Stimulated activated CD4-positive, alpha-beta T cell treated with anti-CD3 and anti-CD28 coated beads, Interleukin-1b, Interleukin-23, amount 100 ng/mL, for 48 hours (primary cell): ENCODE measurements at places on chromosomes 13 and 19.

- DNase-seq = no peak
These were observed 2.3 kb upstream of the HAS1 start for GRCh38 chr19:51726049-51726448.

- no peak for DNase-seq
These were observed at the start of gene AXL for GRCh38 chr19:41218615-41219507. TSS of gene AXL (plus strand) at chr19:41219223. CDS start at chr19:41219393, 170 bp downstream.

DNA sequence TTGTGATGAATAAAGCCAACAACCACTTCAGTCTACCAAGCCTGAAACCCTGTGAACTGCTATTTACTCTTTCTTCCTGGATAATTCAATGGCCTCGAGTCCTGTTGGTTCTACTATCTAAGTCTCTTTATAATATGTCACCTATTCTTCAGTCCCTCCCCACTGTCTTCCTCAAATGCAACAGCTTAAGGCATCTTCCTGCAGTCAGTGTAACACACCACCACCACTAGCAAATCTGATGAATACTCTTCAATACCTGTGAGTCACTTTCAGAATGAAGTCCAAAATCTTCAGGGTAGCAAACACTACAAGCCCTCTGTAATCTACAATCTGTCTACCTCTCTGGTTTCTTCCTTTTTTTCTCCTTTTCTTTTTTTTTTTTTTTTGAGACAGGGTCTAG lies 32.9 kb downstream of the ZDHHC20 start:
- no peak for DNase-seq

DNA sequence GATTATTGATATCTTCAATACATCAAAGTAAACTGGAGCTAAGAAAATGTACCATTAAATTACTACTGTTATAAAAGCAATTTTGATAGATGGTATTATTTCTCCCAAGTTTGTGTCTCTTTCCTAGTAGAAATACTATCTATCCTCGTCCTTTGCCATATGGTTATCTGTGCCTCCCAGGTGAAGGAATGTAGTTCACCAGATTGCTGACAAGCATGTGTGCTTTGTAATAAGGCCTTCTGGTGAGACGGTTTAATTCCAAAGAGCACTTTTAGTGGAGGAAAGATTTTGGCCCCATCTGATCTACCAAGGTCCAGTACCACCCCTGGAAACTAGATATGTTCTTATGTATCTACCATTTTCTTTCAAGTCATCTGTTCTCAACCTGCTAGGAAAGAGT lies 243.6 kb downstream of the DLEU7 start:
- DNase-seq = no peak

- peak; percentile 19 for DNase-seq
These were observed 6.5 kb downstream of the ZNF426 start for GRCh38 chr19:9531933-9532332.

DNA sequence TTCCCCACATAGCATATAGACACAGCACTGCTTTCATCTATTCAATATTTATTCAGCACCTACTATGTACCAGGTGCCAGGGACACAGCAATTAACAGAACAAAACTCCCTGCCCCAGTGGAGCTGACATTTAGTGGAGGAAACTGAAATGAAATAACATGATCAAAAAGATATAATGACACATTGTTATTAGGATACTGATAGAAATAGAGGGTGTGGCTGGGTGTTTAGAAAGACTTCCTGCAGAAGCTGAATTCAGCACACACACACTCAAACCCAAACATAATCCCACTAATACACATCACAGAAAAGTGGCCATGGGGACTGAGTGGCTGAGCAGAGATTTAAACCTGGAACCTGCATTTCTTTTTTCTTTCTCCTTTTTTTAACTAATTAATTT lies 3.8 kb upstream of the CDC37 start:
- DNase-seq = no peak

GRCh38 chr19:11203194-11204075 lies 6.1 kb upstream of the KANK2 start:
- no peak for DNase-seq

GRCh38 chr13:67620665-67621064 lies 390.5 kb upstream of the PCDH9 start:
- no peak for DNase-seq

- no peak for DNase-seq
These were observed 387.8 kb downstream of the ZNF536 start for GRCh38 chr19:30760014-30760413.

GRCh38 chr19:43818500-43818899 lies 8.6 kb upstream of the ZNF283 start:
- no peak for DNase-seq

- DNase-seq = peak; percentile 80
These were observed 114.3 kb upstream of the SERP2 start for GRCh38 chr13:44259045-44260027.

DNA sequence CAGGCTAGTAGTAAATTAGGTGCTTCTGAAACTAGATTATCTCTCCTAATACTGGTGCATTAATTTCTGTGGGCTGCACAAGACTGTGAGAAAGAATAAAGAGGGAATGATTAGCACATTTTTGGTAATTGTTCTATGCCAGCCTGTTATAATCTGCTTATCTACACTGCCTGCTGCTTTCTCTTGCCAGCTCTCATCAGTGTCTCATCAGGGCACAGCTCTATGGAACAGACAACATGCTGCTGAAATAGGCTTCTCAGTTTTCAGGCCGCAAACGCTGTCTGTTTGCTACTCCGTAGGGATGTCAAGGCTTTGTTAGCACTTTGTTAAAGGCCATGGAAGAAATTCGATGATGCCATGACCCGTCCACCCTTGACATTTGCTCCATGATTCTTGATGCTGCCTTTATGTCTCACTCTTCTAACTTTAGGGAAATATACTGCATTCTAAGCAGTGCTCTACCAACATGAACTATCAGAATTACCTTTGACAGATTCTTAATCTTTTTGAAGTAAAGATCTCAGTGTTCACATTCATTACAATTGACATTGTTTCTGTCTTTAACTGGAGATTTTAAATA lies 84.0 kb upstream of the PRR20A start:
- DNase-seq = no peak

DNA sequence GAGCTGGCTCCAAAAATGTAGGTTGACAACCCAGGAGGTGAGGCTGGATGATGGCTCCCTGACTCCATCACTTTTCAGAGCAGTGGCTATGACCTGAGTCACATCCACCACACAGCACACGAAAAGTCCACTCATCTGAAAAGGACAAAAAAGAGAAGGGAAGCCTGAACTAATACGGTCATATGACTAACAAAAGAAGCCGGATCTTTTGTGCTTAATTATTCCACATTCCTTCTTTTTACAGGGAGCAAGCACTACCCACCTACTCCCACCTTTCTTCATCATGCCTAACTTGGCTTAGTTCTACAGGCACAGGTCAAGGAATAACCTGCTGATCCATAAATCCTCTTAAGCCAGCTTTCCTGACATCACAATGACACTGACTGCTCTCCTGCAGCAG lies 601.3 kb upstream of the MIR17HG start:
- DNase-seq = no peak

GRCh38 chr13:50403311-50403710 lies 388.1 kb downstream of the KCNRG start:
- DNase-seq = no peak

DNA sequence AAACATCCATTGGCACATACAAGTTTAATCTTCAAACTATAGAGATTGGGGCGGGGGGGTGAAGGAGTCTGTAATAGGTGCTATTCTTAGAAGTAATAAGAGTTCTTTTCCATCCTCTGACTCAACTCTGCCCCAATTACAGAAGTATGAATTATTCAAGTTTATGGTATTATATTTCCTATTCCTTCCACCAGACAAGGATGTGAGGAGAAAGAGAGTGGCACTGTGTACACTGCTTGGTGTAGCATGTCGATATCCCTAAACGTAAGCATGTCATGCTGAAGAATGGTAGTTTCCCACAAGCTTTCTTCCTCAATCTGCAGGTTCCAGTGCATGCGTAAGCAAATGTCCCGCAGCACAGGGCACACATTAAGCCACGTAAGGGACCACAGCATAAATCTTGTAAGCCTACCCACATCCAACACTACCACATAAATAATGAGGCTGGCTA lies 14.1 kb downstream of the BRD4 start:
- no peak for DNase-seq

DNA sequence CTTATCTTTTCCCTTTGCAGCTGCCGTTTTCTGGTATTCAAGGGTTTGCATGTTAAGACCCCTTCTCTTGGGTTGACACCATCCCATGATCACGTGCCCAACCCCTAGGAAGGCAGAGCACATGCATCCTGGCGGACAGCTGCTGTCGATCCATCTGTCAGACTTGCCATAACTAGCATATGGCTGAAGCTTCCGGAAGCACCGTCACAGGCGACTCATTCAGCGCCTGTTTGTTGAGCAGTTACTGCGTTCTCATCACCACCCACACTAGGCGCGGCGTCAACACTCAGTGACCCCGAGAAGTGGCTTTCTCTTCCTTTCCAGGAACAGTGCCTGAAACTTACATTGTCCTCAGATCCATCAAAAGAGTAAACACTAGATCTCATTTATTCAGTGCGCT lies 93.6 kb downstream of the SOX1 start:
- DNase-seq = no peak
